WTC11 (cell line): ENCODE measurements at places on chromosomes 11 and 22.

DNA sequence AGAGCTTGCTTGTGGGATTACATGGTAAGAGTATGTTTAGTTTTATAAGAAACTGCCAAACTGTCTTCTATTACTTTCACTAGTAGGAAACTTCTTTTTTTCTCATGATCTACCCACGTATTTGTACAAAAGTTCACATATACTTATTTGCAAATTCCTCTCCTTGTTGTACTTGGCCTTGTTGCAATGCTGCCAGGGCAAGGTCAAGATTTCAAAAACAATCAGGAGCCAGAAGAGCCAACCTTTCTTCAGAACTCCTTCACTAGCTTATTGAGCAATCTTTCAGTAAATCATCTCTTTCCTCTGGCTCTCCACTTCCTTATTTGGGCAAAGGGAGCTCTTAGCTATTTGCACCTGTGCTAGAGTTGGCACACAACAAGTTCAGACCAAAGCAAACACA lies 9.7 kb downstream of the SRSF8 start:
- H3K36me3 ChIP-seq: no peaks in the 10 kb centered on the region
- H3K4me1 ChIP-seq: peaks cover 4% of the 10 kb centered on the region
- no peaks in the 10 kb centered on the region; the same call in 1 of the 2 replicates for H3K27me3 ChIP-seq
- DNase-seq: no peak
- no peak overlapping the region for H3K4me3 ChIP-seq

DNA sequence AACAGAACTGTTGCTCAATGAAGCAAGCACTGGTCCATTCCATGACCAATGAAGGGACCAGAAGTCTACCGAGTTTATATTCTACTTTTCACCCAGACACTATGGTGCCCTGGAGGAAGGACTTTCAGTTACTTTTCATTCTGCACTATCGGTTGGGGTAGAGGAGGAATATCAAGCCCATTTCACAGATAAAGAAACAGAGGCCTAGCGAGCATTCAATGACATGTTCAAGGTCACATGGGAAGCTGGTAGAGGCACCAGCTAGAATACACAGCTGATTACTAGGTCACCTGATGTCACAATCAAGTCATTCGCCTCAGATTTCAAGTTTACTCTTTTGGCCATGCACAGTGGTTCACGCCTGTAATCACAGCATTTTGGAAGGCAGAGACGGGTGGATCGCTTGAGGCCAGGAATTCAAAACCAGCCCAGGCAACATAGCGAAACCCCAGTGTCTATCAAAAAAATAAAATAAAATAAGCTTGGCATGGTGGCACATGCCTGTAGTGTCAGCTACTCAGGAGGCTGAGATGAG lies 17.6 kb upstream of the PRG2 start:
- no peak overlapping the region for H3K27ac ChIP-seq
- H3K36me3 ChIP-seq: peaks cover 29% of the 10 kb centered on the region
- no peaks in the 10 kb centered on the region for H3K4me1 ChIP-seq
- H3K27me3 ChIP-seq: peaks cover 1% of the 10 kb centered on the region; the same call in 1 of the 2 replicates
- DNase-seq: no peak

DNA sequence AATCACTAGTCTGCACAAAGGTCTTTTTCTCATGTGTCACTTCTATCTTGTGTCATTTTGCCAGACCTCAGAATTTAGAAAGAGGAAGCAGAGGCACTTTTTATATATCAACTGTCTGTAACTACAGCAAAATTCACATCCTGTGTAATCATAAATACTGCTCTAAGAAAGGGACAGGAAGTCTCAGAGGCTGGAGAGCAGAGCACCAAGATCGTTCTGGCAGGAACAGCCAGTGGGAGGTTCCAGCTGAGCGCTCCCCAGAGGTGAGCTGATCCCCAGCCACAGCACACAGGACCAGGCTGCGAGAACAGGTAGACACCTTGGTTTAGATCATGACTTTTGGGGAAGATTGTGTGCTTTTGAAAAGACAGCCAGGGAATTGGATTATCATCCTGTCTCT lies at the start of gene MS4A7:
MS4A7 (plus strand) TSS at position 179 of the 400 bp plus-strand sequence. CDS start 4,610 bp downstream, outside the sequence.
- H3K27ac ChIP-seq: no peak within 1 kb of the TSS
- no peaks in the 10 kb centered on the region for H3K27me3 ChIP-seq
- peaks cover 7% of the 10 kb centered on the region for H3K4me1 ChIP-seq
- DNase-seq: no peak
- H3K36me3 ChIP-seq: no peaks in the 10 kb centered on the region

- H3K27me3 ChIP-seq: no peaks in the 10 kb centered on the region
- no peak for DNase-seq
- H3K27ac ChIP-seq: no peak overlapping the region
- no peaks in the 10 kb centered on the region for H3K36me3 ChIP-seq
- H3K4me3 ChIP-seq: no peak overlapping the region
- no peaks in the 10 kb centered on the region for H3K4me1 ChIP-seq
Measured at GRCh38 chr22:28867191-28867590, 16.2 kb upstream of the ZNRF3 start.
